Lower leg skin (tissue), 4 donors: ENCODE measurements at places on chromosomes 6 and 20. TPM values are rescaled to one million over a fixed set of nuclear protein-coding genes. Genes with fewer than 3 reads are reported as not detected.

DNA sequence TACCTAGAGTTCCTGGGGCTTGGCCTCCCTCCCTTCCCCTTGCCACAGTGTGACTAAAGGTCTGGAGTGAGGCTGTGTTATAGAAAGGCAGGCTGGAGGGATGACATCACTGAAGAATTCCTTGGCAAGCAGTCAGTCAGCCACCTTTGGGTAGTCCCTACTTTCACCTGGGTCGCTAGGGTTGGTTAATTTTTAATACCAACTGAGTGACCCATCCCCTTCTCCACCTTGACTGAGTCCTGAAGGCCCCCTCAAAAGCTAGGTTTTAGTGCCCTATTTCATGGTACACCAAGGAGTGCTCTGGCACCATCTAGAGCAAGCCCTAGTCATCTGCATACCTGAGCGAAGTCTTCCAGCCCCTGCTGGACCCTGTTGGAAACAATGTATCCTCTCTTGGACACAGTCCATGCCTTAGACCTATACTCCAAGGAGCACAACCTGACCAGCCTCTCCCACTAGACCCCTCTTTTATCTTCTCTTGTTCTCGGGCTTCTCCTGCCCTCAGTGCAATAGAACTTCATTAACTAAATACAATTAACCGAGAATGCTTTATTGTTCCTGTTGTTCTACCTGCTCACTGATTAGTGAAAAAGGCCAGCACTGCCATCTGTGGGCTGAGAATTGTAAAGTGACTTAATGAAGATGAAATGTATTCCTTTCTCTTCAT lies 44.6 kb downstream of the RIN2 start:
- no peak for DNase-seq

GRCh38 chr6:16206595-16207037 lies 31.8 kb upstream of the GMPR start:
- peak; percentile 78 for DNase-seq

- no peak for DNase-seq
Observed at GRCh38 chr20:2672446-2672845, 8.4 kb upstream of the IDH3B start.

- no peak for DNase-seq
Observed at GRCh38 chr6:168735268-168735949, 294.4 kb downstream of the SMOC2 start.

DNA sequence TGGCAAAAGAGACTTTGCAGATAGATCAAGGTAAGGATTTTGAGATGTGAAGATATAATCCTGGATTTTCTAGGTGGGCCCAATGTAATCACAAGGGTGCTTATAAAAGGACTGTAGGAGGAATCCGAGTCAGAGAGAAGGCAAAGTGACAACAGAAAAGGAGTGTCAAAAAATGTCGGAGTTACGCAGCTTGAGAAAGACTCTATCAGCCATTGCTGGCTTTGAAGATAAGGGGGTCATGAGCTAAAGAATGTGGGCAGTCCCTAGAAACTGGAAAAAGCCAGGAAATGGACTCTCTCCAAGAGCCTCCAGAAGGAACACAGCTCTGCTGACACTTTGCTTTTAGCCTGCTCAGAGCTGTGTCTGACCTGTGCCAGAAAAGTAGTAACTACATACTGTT lies 8.7 kb upstream of the RWDD1 start:
- no peak for DNase-seq

DNA sequence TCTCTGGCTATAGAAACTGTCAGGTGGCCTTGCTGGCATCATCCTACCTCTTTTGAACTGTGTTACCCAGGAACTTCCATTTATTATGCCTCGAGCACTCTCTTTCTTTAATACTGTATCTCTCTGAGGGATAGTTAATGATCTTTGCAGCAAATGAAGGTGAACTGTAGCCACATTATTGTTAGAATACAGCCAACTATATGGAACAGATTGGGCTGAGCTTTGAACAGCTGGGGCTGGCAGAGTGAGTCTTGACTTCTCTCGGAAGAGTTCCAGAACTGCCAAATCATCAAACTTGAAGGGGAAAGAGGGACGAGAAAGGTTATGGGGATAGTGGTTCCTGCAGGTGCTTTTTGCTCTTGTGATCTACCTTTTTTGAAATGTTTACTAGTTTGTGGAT lies 237.7 kb downstream of the PRL start:
- DNase-seq, result no peak

DNA sequence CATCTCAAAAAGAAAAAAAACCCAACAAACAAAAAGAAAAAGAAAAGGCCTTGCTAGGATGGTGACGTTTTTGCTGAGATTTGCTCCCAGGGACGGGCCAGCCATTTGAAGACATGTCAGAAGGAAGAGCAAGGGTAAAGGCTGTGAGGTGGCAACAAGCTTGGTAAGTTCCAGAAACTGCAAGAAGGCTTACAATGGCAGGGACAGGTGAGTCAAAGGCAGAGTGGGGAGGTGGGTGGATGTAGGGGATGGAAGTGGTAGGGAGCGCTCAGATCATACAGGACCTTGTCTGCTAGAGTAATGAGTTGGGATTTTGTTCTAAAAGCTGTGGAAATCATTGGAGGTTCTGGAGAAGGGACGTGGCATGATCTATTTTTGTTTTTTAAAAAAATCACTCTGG lies 4.3 kb downstream of the KIF3B start:
- DNase-seq, result no peak

- no peak for DNase-seq
Observed at GRCh38 chr6:39608652-39609345, 116.4 kb downstream of the KIF6 start.

- no peak for DNase-seq
Observed at GRCh38 chr20:17327185-17328148, 100.6 kb downstream of the PCSK2 start.

GRCh38 chr20:23530937-23531567 lies 37.2 kb downstream of the CST9L start:
- no peak for DNase-seq

DNA sequence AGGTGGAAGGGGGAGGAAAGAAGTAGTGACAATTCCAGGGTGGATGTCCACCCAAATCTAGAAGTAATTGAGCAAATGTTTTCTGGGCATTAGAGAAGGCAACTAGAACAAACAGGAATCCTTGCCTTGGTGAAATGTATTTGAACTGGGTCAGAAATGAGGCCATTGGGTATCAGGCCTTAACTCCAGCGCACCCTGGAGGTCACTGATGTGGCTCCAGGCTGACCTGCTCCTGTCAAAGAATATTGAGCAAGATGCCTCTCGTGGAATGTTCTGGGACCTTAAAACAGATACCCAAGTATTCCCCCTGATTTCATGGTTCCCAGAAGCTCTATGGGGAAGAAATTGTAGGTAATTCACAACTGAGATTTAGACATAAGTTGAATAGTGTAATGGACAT lies 6.9 kb downstream of the HLA-DPB1 start:
- DNase-seq, result no peak

GRCh38 chr6:137811121-137811915 lies 55.7 kb upstream of the TNFAIP3 start:
- peak; percentile 88 for DNase-seq

DNA sequence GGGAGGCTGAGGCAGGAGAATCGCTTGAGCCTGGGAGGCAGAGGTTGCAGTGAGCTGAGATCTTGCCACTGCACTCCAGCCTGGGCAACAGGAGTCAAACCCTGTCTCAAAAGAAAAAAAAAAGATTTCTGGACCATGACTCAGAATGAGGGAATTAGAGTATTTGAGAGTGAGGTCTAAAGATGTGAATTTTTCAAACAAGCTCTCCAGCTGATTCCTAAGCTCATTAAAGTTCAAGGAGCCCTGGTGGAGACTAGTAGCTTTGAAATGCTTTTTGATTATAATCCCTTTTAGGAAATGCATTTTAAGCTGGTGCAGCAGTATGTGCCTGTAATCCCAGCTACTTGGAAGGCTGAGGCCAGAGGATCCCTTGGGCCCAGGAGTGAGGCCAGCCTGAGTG lies 21.8 kb upstream of the SRF start:
- DNase-seq, result no peak

- DNase-seq, result no peak
Observed at GRCh38 chr6:6657085-6657819, 68.7 kb downstream of the LY86 start.

GRCh38 chr6:144823131-144823530 lies 538.0 kb downstream of the UTRN start:
- DNase-seq, result no peak

DNA sequence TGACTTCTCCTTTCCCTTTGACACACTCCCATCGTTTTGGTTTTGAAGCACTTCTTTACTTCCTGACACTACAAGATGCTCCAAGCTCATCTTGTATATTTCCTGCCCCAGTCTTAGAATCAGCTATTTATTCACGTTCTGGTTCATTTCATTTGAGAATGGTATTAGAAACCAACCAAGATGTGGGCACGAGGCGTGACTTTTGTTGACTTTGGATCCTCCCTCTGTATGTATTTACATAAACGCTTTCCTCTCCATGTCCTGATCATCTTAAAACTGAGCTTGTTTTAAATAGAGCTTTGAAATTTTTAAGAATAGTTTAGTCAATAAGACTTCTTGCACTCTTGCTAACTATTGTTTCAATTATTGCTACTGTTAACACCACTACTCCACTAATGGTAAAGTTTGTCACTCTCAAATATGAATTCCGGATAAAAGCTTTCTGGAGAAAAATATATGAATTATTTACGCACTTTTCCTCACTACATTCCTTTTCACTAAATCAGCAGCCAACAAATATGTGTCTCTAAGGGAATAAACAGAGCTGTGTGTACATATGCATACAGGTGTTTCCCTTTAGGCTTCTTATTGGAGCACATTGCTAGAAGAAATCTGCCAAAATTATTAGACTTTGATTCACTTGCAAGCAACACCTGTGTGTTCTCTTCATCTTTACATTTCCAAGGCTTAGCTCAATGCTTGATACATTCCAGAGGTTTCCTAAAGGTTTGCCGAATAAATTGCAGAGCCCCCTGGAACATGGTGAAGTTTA lies 77.3 kb upstream of the TMEM244 start:
- DNase-seq, result no peak

- no peak for DNase-seq
Observed at GRCh38 chr6:11526156-11526505, 11.4 kb upstream of the TMEM170B start.

DNA sequence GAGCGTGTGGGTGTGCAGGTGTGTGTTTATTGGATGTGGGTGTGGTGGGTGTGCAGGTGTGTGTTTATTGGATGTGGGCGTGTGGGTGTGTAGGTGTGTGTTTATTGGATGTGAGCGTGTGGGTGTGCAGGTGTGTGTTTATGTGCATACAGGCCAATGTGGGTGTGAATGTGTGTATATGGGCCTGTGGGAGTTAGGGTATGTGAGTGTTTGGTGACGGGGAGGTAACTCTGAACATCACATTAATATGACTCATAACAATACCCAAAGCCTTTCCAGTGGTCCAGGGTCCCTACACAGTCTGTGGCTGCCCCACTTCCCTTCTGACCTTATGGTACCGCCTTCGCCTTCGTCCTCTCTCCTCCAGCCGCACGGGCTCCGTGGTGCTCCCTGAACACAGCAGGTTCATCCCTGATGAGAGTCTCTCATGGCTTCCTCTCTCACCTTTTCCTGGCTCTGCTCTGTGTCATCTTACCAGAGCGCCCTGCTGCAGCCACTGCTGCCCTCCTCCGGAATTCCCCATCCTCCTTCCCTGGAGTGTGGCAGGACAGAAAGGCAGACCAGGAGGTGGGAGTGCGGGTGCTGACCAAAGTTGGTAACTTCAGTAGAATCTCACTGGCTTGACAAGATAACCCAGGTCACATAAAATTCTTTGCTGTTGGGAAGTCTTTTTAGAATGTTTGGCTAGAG lies 80.0 kb downstream of the SLC2A10 start:
- no peak for DNase-seq

DNA sequence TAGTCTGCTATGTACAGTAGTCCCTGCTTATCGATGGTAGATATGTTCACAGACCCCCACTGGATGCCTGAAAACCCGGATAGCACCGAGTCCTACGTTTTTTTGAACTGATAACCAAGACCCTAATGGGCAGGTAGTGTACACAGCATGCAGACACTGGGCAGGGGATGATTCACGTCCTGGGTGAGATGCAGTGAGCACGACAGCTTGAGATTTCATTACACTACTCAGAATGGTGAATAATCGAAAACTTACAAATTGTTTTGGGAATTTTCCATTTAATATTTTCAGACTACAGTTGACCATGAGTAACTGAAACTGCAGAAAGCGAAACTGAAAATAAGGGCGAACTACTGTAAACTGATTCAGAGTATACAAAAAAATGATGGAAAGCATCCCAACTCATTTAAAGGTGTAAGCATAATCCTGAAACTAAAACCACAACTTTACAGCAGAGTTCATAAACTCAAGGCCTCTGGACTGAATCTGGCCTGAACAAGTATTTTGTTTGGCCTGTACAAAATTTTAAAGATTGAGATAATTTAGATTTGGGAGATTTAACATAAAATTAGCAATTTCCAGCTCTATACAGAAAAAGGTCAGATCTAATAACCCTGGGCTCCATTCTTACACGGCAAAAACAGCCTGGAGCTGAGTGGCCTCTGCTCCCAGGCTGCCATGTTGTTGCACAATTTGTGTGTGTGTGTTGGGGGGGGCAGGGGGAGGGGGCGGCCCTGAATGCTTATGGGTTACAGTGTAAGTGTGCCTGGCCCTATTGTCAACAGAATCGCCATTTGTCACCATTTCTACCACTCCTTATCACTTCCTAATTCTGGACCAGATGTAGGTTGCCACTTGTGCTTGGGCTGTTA lies 34.9 kb downstream of the RNF24 start:
- no peak for DNase-seq

- DNase-seq, result no peak
Observed at GRCh38 chr6:18179770-18180356, 24.6 kb downstream of the KDM1B start.

DNA sequence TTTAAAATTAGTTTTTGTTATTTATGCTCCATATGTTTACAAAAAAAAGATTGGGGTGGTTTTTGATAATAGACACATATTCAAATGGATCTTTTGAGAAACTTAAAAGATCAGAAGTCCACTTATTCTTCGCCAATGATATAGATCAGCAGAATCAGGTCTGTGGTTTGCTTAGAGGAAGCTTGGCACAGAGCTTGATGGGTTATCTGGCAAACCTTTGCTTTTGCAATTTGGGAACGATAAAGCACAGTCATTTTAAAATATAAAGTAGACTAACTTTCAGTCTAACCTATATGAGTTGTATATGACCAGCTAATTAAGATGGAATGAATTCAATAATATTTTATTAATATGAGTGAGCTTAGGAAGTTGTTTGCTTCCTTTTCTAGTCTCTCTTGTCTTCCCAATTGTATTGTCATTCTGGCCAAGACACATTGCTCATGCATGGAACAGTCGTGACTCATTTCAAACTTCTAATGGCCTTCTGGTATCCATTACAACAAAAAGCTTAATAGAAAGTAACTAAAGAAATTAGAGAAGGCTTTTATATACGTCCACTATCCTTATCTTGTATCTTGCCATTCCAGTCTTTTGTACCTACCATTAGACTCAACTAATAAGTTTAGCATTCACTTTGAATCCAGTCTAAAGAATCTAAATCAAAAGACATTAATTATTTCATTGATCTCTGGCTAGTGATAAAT lies 118.7 kb downstream of the TBX18 start:
- no peak for DNase-seq

GRCh38 chr6:154502553-154502952 lies 7.9 kb downstream of the CNKSR3 start:
- no peak for DNase-seq

The VGLL2 gene
- not detected for total RNA-seq

The CCNC gene
- 38.0 TPM for total RNA-seq

The SLC22A2 gene
- not detected for total RNA-seq

The CST7 gene
- 5.1 TPM for total RNA-seq

The FRMD1 gene
- 0.32 TPM for total RNA-seq

The DLK2 gene
- 55.0 TPM for total RNA-seq

The CFB gene
- 1.6 TPM for total RNA-seq

The GABRR2 gene
- not detected for total RNA-seq

The TRIM40 gene
- not detected for total RNA-seq

The EMILIN3 gene
- total RNA-seq, result 1.0 TPM
